T47D (cell line): ENCODE measurements at places on chromosomes 16 and 17.

DNA sequence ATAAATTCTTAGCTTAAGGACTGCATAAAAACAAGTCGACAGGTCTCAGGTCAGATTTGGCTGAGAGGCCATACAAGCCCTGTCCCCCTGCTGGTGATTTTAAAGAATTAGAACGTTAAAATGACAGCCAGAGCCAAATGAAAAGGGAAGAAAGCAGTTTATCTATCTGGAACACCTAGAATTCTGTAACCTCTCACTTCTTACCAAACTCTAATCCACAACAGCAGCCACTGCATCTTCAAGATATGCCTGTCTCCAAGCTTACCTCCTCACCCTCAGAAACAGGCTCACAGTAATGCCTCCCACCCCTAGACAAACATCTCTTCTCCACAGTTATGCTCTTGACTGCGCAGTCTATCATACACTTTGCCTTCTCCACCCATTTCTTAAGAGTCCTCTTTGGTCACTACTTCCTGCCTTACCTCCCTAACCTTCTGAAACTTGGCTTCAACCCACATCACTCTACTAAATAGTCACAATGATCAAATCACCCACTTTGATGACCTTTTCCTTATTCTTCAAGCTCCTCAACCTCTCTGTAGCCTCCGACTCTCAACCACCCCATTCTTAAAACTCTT lies 14.2 kb downstream of the ANKFY1 start:
- peak; percentile 57 for DNase-seq

GRCh38 chr17:79650861-79651260 lies 40.0 kb upstream of the RBFOX3 start:
- DNase-seq, result no peak

DNA sequence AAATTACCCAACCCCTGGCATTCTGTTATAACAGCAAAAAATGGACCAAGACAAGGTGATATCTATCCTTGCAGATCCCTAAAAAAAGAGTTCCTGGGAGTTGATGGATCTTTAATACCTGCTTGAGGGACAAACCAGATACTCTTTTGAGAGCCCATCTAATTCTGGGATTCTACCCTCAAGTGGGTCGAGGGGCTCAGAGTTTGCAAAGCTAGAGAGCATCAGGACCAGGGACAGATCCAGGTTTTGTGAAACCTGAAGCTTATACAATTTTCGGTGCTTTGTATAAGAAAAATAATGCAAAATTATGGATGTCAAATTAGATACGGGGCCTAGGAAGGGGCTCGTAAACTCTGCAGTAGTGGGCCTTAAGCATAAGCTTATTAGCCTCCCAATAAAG lies 130.5 kb upstream of the CRHR1 start:
- DNase-seq, result no peak

DNA sequence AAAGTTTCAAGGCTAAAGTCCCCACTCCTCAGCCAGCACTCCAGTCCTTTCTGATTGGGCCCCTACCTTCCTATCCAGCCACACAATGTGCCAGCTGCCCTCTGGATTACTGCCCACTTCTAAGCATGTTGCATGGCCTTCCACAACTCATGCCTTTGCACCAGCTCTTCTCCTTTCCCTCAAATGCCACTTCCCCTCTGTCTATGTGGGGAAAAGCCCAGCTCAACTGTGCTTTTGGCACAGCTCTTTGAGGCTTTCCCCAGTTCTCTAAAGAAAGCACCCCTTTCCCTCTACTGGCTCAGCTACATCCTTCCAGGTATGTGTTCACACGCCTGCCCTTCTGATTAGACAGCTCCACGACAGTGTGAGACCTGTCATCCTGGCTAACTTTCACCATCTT lies 18.5 kb downstream of the GTF3C1 start:
- no peak for DNase-seq

- DNase-seq, result no peak
Measured at GRCh38 chr17:6660805-6661463, 9.4 kb downstream of the C17orf100 start.

GRCh38 chr16:58678716-58679115 lies 5.9 kb downstream of the SLC38A7 start:
- DNase-seq, result peak; percentile 39

DNA sequence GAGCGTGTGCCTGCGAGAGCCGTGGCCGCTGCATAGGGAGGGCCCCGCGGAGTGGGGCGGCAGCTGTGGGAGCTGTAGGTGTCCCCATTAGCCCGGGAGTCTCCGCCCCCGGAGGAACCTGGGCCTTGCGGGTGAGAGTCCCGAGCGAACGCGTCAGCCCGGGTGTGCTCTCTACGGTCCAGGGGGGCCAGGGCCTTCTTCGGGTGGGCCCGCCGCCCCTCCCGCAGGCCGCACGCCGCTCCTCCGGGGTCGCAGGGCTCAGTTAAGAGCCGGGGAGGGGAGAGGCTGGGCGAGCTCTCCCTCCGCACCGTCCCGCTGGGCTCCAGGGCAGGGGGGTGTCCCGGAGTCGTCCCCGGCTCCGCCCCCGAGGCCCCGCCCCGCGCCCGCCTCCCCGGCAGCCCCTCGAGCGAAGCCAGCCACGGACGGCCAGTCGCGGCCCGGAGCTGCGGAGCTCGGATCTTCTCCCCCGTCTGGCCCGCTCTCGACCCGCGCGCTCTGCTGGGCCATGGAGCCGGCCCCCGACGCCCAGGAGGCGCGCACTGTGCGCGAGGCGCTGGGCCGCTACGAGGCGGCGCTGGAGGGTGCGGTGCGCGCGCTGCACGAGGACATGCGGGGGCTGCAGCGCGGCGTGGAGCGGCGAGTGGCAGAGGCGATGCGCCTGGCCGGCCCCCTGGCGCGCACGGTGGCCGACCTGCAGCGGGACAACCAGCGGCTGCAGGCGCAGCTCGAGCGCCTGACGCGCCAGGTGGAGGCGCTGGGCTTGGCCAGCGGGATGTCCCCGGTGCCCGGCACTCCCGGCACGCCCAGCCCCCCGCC lies at the start of gene SMTNL2:
Gene SMTNL2 (plus strand): TSS at position 429 of the 816 bp plus-strand sequence. CDS start 77 bp downstream, at position 506.
- no peak for DNase-seq

GRCh38 chr17:49566668-49567071 lies 9.0 kb upstream of the NXPH3 start:
- DNase-seq, result no peak

DNA sequence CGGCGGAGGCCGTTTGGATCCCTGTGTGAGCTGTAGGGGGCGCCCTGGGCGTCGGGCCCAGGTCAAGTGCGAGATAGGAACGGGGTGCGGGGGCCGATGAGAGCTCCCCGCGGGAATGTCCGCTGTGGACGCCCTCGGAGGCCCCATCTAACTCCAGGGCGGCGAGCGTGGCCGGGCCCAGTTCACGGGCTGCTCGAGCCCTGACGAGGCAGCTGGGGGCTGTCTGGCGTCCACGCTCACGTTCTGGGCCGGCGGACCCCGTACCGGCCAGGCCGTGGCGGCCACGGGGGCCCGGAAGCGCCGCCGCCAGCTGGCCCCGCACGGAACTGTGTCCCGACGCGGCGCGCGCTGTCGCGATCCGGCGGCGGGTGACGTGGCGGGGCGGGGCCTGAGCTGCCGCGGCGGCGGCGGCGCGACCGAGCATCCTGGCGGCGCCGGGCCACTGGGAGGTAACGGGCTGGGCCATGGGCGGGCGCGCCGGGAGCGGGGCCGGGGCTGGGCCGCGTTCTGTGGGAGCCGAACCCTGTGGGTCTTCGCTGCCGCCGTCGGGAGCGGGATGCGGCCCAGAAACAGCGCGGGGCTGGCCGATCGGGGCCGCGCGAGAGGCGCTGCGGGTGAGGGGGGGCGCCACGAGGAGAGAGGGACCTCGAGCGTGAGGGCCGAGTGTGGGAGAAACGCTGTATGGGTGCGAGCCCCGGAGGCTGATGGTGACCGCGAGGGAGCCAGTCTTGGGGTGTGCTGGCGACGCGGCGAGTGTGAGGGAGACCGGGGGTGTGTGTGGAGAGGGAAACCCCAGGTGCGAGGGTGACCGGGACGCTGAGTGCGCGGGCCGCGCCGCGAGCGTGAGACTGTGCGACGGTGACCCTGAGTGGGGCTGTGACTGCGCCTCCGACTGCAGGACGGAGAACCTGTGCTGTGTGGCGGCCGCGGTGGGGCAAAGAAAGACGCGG lies at the start of gene SLC7A6:
Gene SLC7A6 (plus strand): TSS at position 399 of the 950 bp plus-strand sequence. CDS start 10,201 bp downstream, outside the sequence.
- DNase-seq, result peak; percentile 75

DNA sequence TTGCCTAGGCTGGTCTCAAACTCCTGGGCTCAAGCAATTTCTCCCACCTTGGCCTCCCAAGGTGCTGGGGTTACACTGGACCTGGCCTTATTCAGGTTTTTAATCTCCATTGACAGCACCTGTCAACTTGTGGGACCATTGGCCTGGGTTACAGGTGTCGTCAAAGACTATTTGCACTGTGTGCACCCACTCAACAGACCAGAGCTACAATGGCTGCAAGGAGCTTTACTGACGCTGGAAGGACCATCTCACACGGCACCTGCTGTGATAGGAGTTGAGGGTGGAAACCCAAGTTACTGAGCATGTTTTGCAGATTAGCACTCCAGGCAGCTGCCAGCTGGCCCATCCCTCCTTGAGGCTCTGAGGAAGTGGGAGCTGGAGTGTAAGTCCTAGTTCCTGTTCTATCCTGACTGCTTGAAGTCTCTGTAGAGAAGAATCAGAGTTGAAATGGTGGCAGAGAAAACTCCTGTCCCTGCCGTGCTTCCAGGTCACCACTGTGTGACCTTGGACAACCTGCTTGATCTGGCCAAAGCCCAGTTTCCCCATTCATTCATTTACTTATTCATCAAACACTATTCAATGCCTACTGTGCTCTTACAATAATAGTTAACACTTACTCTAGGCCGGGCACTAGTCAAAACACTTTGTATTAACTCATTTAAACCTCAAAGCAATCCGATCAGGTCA lies 42.4 kb upstream of the LONP2 start:
- DNase-seq, result no peak

DNA sequence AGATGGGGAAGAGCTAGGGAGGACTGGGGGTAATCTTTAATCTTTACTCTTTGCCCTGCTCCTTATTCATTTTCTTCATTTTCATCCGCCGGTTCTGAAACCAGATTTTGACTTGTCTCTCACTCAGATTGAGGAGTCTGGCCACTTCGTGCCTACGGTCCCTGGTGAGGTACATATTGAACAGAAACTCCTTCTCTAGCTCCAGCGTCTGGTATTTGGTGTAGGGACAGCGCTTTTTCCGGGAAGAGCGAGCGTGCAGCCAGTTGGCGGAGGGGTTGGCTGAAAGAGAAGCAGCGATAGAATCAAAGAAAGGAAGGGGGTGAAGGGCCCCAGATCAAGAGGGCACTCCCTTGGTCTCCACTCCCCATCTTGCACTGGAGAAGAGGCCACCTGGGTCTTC lies 3.3 kb downstream of the HOXB9 start:
- DNase-seq, result no peak

DNA sequence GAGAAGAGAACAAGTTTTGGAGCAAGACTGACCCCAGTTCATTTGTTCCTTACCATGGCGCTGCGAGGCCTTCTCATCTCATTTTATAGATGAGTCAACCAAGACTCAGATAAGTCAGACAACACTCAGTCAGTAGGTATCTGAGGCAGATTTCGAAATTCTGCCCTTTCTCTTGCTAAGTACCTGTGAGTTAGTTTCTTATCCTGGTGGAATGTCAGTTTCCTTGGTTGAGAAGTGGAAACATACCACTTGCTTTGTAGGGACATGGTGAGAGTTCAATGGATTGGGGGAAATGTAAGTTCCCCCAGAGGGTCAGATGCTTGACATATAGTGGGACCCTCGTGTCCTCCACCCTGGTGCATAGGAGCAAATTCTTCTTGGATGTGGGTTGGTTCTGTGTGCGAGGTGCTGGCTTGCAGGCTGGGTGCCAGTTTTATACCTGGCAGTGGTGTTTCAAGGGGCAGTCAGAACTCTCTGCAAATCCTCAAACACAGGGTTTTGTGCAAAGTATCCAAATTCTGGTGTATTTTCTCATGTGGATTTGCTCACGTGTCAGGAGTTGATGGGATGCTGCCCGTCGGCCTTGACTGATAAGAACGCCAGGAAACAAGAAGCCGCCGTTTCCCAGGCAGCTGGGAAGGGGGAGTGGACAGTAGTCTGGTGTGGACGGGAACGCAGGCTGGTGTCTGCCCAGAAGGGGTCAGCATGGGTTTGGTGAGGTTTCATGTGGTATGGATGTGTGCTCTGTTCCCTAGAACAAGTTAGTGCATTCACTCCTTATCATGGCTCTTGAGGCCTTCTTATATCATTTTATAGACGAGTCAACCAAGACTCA lies 61.1 kb upstream of the CIBAR2 start:
- DNase-seq, result no peak
